Bronchial epithelial cell (primary cell): ENCODE measurements at places on chromosomes 4 and X.

DNA sequence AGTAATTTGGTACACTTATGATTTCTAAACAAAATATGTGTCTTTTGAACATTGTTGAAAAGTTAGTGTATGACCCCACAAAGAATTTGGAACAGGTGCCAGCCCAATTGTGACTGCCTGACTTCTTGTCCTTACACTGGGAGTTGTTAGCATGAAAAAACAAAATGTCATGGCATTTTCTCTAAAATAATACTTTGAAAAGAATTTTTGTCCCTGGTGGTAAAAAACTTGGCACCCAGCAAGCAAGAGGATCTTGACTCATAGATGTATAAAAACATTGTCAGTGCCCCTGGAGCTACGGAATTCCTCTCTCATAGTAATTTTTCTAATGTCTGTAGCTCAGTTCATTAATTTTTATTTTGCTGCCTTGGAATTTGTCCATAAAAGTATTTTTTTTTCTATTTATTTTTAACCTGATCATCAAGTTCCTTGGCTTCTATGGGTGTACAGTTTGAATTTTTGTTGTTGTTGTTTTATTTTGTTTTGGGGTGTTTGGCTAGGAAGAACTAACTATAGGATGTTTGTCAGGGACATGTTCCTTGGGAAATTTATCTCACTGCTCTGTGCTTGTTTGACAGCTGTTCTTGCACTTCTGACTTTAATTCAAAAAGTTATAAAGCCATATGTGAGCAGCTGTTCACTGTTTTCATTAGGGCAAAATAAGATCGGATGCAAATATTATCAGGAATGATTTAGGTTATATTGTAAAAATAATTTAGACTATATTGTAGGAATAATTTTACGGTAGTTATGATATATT is 95.4 kb upstream of the NUDT6 start:
- no peak for DNase-seq

GRCh38 chr4:40285692-40286091 is 49.4 kb upstream of the CHRNA9 start:
- no peak for DNase-seq

- DNase-seq = no peak
Observed at GRCh38 chrX:16476009-16476408, 173.9 kb upstream of the S100G start.

DNA sequence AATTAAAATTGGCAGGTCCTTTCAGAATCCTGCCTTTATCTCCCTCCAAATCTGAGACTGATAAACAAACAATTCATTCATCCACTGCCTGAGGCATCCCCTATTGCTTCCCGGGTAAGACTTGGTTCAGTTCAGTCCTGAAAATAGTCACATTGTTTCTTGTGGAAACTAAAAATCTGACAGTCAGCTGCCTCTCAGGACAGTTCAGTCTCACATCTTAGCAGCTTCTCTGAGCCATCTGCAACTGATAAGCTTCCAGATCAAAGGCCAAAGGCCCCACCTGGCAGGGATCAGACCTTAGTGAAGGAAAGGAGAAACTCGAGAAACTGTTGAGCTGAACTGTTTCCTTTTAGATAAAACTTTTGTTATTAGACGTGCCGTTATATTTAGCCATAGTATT is 264.5 kb downstream of the IL15 start:
- DNase-seq = no peak

GRCh38 chr4:73740353-73740778 is at the start of gene CXCL8:
Gene CXCL8, plus strand, starts transcription at chr4:73740569. Its CDS starts 90 bp downstream, at chr4:73740659.
- DNase-seq = peak; percentile 96

DNA sequence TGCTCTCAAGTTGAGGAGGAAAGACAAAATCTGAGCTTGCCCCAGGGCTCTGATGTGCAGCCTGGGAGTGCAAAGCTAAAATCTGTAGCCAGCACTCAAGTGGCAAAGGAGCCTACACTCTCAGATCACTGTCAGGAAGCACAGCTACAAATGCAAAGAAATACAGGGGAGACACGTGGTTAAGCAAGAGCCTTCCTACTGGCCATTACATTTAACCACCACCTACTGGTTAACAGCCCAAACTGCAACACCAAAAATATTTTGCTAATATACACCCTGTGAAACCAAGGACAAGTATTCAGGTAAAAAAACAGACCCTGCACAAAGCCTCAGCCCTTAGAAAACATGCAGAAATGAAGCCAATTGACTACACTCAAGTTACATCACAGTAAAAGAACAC is 170.4 kb upstream of the FGF16 start:
- no peak for DNase-seq

DNA sequence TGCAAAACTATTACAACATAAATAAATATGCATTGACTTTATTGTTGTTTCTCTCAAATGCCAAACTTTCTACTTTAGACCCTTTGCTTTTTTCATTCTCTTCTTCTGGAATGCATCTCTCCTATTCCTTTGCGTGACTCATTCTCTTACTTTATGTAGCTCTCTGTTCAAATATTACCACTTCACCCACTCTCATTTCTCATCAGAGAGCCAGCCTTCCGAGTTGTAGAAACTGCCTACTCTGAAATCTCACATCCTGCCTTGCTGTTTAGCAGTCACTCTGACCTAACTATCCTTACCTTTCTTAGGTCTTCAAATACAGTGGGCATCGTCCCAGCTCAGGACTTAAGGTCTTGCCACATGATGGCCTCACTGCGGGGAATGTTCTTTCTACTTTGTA is 143.5 kb downstream of the GALNTL6 start:
- peak; percentile 7 for DNase-seq

GRCh38 chr4:168877511-168878491 is 132.3 kb downstream of the CBR4 start:
- DNase-seq = no peak

- peak; percentile 97 for DNase-seq
Observed at GRCh38 chr4:22483551-22483981, 32.3 kb downstream of the ADGRA3 start.

GRCh38 chr4:92333016-92333415 is 29.2 kb downstream of the GRID2 start:
- DNase-seq = no peak

GRCh38 chr4:155079871-155080270 is 128.6 kb upstream of the NPY2R start:
- peak; percentile 8 for DNase-seq

DNA sequence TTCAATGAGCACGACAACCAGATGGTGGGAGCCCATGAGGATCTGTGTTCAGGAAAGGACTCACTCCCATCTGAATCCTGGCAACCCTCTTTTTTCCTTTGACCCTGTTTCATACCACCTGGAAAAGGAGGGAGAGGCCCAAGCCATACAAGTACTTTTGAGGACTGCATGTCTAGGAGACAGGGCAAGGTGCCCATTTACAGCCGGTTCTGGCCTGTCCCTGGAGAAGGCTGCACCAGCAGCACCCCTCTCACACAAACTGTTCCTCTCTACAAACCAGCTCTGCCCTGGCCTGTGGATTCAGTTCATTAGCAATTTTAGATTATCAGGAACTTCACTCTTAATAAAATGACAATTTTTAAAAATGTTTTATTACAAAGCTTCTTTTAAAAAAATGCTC is 57.5 kb downstream of the HADH start:
- DNase-seq = no peak

- DNase-seq = peak; percentile 99
Observed at GRCh38 chr4:148007314-148007760, 275.4 kb downstream of the ARHGAP10 start.

GRCh38 chrX:131816551-131817136 is 206.5 kb upstream of the STK26 start:
- no peak for DNase-seq

- no peak for DNase-seq
Observed at GRCh38 chrX:1493877-1494510, 41.3 kb upstream of the ASMTL start.

- DNase-seq = peak; percentile 89
Observed at GRCh38 chrX:37871626-37872302, 24.4 kb upstream of the DYNLT3 start.
